ENCODE measurements at places on chromosomes 1 and 21.

DNA sequence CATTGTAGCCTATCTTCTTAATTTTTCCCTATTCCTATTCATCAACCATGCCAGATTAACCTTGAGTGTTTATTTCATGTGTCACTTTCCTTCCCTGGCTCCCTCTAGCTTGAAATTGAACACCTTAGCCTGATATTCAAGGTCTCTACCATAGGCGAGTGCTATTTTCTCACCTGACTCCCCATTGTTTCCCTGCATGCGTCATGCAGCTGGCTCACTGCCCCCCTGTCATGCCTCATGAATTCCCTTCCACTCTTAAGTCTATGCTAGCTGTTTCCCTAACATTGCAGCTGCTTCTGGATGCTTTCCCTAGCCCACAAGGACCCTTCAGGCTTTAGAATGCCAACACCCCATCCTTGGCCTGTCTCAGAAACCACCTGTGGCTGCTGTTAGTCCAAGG lies 56.7 kb upstream of the CD1D start:
- DNase-seq, result no peak

- DNase-seq, result no peak
These were observed 73.5 kb upstream of the RUNX3 start for GRCh38 chr1:25003457-25004190.

DNA sequence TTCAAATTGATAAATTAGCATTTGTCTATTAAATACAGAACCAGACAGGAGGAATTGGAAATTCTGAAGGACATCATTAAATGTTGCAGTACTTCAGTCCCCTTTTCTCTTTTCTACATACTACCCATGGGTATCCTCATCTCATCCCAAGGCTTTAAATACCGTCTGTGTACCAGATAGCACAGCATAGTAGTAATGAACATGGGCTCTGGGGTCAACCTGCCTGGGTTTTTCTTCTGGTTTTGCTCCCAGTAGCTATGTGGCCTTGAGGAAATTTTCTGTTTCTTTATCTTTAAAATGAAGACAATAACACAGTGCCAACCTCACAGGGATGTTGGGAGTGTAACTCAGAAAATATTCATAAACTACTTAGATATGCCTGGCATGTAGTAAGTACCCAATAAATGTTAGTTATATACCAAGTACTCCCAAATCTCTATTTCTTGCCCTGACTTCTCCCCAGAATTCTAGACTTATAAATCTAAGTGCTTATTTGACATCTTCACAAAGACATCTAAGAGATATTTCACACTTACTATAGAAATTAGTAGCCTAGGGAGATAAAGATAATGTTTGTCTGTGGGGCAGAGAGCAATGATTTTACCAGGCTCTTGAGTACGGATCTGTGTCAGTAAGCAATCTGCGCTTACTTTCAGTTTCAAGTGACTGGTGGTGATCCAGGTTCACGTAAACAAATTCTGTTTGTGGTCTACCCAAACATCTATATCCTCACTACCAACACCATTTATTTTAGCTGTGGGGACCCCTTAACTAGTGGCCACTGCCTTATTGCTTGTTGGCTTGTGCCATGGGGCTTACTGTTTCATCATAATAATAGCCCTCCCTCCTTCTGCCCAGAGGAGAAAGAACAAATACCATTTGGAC lies 37.3 kb downstream of the VANGL2 start:
- no peak for DNase-seq

DNA sequence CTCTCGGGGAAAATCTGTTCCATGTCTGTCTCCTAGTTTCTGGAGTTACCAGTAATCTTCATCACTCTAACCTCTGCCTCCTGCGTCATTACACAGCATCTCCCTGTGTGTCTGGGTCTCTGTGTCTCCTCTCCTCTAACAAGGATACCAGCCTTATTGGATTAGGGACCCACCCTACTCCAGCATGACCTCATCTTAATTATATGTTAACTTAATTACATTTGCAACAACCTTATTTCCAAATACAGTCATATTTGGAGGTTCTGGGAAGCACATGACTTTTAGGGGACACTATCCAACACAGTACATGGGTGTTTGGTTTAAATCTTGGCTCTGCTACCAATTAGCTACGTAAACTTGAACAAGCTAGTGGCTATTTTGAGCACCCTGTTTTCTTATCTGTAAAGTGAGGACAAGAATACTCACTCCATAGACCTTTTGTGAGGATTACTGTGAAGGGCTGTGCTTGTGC lies 83.9 kb upstream of the SGIP1 start:
- no peak for DNase-seq

GRCh38 chr1:99279525-99279924 lies 15.2 kb downstream of the PLPPR4 start:
- no peak for DNase-seq

DNA sequence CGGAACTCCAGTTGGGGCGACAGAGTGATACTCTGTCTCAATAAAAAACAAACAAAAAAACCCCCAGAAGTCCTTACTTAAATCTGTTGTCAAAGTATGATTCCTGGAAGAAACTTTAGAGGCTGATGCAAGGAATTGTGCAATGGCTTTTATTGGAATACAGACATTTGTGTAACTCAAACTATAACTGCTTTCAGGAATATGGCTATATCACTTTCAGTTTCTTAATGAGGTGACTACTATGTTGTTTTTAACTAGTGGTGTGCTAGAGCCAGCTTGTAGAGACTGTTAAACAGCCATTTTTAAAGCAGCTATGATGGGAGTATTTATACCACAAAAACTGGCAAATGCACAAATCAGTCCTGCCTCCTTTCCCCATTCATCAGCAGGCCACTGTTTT lies 22.7 kb upstream of the DNAJC28 start:
- DNase-seq, result no peak
